Right ventricle myocardium superior (tissue), 1 donor: ENCODE measurements at places on chromosomes 3 and 15.
A peak's percentile ranks its signal among the peaks of the same experiment; 100 is the strongest.

GRCh38 chr15:83567318-83567717 is 86.6 kb upstream of the ADAMTSL3 start:
- DNase-seq = no peak

- DNase-seq = no peak
Observed at GRCh38 chr3:88863196-88863595, 244.2 kb upstream of the EPHA3 start.

- DNase-seq = no peak
Observed at GRCh38 chr3:15610082-15610759, 8.7 kb downstream of the BTD start.

- no peak for DNase-seq
Observed at GRCh38 chr15:73957785-73958184, 31.5 kb downstream of the LOXL1 start.

DNA sequence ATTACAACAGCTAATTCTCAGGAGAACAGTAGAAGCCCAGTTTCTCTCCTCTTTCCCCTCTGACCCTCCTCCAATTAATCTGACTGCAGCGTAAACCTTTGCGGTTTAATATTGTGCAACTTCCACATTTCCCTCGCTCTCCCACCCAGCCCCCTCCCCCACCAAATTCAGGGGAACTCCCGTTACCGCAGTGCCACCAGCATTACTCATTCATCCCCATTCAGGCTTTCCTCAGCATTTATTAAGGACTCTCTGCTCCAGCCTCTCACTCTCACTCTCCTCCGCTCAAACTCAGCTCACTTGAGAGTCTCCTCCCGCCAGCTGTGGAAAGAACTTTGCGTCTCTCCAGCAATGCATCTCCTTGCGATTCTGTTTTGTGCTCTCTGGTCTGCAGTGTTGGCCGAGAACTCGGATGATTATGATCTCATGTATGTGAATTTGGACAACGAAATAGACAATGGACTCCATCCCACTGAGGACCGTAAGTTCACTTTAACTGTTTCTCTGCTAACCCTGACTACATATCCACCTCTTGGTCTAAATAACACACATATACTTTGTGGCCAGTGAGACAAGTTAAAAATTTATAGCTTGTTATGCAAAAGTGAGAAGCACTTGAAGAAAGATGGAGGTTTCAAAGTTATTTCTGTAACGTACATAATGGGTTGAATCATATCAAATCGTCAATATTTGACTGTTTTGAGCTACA is at the start of gene PTX3:
Gene PTX3 (plus strand): TSS at position 268 of the 709 bp plus-strand sequence. CDS start 84 bp downstream, at position 352.
- no peak for DNase-seq

- peak; percentile 64 for DNase-seq
Observed at GRCh38 chr3:147945968-147946519, 536.9 kb downstream of the ZIC1 start.

GRCh38 chr15:66212563-66212921 is 41.0 kb downstream of the MEGF11 start:
- DNase-seq = no peak

DNA sequence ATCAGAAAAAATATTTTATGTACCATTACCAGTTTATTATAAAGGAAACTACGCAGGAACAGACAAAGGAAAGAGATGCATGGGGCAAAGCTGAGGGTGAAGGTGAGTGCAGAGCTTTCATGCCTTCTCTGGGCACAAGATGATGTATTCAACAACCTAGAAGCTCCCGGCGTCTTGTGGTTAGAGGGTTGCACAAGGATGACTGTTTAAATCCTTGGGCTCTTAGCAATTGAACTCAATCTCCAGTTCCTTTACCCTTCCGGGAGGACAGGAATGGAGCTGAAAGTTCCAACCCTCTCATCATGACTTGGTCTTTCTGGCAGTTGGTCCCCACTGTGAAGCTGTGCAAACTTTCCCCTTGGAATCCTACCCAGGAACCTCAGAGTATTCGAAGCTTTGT is 542.0 kb downstream of the EPHA3 start:
- no peak for DNase-seq

- no peak for DNase-seq
Observed at GRCh38 chr3:197874653-197875052, 75.3 kb upstream of the RPL35A start.

- DNase-seq = no peak
Observed at GRCh38 chr3:55731741-55732140, 244.6 kb upstream of the WNT5A start.

DNA sequence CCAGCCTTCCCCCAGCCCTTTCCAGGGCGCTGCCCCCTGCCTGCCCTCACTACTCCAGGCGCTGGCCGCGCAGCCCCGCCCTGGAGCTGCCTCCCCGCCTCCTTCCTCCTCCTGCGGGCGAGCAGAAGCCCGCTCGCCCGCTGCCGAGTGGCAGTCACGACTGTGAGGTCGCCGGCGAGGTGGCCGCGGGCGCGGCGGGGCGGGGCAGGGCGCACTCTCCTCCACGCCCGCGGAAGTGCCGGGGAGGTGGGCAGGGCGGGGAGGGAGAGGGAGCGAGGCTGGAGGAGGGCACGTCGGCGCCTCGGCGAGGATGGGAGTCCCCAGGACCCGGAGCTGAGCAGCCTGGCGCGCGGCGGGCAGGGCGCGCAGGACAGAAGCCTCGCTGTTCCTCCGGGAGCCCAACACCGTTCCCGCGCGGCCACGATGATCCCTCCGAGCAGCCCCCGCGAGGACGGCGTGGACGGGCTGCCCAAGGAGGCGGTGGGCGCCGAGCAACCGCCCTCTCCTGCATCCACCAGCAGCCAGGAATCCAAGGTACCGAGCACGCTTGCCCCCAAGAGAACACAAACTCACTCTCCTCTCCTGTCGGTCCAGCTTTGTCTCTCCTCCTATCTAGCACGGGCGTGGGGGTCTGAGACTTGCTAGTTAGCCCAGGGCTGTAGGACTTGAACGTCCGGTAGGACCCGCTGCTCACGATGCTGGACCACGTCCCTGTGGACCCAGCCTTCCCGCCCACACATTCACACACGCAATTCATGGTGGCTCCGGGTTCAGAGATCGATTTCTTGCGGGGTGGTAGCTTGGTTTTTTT is at the start of gene STAC:
Gene STAC (plus strand): TSS at position 284 of the 811 bp plus-strand sequence. CDS start 140 bp downstream, at position 424.
- peak; percentile 40 for DNase-seq

DNA sequence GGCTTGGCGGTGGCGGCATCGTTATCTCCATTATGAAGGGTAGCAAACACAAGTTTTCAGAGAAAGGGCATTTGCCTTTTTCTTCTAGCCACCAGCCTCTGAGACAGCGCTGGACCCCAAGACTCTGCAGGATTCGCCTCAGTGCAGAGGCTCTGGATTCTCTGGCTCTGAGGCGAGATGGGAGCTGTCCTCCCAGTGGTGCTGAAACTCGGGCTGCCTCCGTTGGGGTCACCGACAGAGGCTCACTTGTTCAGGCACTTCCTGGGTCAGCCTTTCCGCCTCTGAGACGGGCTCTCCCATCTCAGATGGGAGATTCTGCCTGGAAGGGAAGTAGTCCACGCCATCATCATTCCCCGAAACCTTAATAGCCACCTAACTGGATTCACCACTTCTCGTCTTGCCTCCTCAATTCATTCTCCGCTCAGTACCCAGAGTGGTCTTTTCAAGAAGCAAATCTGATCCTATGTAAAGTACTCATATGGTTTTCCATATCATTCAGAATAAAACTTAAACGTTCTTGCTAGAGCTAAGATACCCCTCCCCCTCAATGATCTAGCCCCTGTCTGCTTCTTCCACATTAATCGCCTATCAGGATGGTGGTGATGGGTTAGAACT is 76.9 kb downstream of the RHCG start:
- peak; percentile 58 for DNase-seq

- DNase-seq = no peak
Observed at GRCh38 chr3:172333692-172334457, 114.4 kb downstream of the GHSR start.

GRCh38 chr15:62509395-62509958 is 344.4 kb upstream of the C2CD4B start:
- no peak for DNase-seq

- DNase-seq = no peak
Observed at GRCh38 chr3:40287248-40287647, 22.3 kb upstream of the EIF1B start.

- no peak for DNase-seq
Observed at GRCh38 chr15:66786708-66787488, 84.9 kb downstream of the SMAD6 start.

- DNase-seq = no peak
Observed at GRCh38 chr15:97995881-97996603, 35.5 kb downstream of the ARRDC4 start.

GRCh38 chr3:182083112-182083511 is 371.4 kb downstream of the SOX2 start:
- no peak for DNase-seq

GRCh38 chr15:85496551-85497171 is 116.3 kb downstream of the AKAP13 start:
- no peak for DNase-seq

DNA sequence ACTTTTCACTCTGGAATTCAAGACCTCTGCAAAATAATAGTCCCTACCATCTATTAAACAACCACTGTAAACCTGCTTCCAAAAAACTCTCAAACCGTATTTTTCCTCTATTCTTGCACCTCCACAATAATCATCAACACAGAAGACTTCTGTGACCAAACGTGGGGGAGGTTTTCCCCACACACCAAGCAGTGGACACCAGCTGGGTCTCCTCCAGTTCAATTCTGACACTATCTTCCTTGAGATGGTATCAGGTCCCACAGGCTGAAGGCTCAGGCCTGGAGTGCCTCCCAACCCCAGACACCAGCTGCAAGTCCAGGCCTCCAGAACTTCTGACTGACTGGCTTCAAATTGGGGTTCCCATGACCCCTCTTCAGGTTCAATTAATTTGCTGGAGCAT is 89.6 kb upstream of the RAP2B start:
- no peak for DNase-seq

DNA sequence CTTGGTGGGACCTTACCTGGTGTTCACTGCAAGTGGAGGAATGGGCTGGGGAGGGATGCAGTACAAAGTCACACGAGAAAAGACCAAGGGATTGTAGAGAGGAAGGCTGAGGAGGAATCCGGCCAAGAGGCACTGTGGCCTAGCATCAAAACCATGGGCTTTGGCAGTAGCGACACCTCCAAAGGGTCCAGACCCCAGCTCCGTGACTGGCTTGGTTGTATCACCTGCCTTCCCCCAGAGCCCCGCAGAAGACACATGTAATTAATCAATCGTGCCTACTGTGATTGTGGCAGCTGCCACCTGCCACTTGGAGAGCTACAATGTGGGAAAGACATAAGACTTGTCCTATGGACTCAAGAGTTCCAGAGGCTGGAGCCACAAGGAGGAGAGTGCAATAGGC is 54.7 kb downstream of the ST8SIA2 start:
- DNase-seq = no peak

DNA sequence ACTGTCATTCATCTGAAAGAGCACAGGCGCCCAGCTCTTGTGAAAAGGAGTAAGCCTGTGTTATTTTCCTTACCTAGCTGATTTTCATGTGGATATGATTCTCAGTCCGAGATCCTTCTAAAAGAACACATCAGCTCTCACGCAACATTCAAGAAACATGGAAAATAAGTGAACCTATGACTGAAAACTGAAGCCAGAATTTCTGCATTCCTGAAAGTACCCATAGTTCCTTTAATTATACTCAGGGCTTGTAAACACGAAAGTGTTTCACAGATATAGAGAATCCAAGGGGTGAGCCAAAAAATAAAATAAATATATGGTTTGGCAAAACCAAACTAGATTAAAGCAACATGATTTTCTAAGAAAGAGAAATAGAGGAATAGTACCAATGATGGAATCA is 100.8 kb upstream of the CHMP2B start:
- no peak for DNase-seq

DNA sequence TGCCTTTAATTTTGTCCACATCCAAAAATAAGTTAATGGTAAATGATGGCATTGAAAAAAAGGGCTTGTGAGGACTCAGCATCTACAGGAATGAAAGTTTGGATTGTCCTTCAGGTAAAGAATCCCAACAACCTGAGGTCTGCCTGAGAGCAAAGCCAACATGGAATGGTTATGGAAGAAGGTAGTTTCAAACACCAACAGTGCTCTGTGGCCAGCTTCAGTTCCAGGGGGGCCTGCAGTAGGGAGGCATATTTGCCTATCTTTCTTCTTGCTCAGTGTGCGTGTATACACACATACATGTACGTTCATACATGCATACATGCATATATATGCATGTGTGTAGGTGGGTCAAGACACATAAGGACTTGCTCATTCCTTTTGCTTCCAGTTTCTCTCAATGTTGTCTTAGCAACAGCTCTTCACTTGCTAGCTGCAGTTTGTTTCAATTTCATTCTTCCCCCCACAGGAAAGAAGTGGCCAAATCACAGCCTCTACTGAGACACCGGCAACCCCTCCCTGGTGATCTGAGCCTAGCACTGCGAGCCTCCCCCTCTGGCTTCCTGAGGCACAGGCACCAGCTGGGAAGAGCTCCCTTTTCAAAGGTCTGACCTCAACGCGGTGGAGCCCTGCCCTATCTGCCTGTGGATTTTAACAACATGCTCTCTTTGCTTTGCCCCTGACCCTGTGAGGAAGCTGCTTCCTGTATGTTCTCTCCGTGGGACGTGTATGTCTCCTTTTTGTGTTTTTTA is 146.2 kb downstream of the KLF13 start:
- no peak for DNase-seq

GRCh38 chr3:104646196-104646595 is 720.5 kb upstream of the ALCAM start:
- DNase-seq = no peak

- no peak for DNase-seq
Observed at GRCh38 chr15:44598892-44599291, 61.9 kb downstream of the EIF3J start.

DNA sequence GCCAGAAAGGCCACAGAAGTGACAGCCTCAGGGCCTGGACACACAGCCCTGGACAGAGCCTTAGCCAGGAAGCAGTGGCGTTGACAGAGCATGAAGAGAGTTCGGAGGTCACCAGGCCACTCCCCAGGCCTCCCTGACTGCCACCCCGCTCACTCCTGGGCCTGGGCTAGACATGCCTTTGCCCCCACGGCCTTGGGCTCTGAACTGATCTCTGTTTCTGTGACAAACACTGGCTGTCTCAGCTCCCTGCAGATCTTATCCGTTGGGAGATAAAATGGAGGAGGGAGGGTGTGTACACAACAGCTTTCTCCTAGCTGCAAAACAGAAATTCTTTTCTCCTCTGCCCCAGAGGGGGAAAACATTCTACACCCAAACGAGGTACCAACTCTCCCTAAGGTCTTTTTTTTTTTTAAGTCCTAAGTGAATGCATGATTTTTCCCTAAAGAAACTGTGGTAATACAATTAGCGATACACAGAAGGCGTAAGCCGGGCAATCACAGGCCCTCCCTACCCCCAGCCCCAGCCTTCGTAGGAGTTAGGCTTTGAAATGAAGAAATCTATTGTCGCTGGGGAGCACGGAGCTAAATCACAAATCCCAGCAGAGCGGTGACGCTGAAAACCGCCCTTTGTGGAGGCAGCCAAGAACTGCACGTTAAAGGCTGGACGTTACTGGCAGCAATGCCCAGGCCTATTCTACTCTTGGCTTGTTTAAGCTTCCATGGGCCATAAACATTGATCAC is 45.0 kb downstream of the SRGAP3 start:
- no peak for DNase-seq
